Peyer's patch (tissue), 4 donors: ENCODE measurements at places on chromosomes 6 and 20.

DNA sequence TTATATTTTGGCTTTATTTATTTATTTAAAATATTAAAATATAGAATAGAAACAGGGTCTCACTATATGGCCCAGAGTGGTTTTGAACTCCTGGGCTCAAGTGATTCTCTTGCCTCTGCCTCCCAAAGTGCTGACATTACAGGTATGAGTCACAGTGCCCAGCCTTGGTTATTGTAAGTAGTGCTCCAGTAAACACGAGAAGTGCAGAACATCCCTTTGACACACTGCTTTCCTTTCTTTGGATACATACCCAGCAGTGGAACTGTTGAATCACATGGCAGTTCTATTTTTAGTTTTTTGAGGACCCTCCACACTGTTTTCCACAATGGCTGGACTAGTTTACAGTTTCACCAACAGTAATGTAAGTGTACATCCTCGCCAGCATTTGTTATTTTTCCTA lies 203.9 kb downstream of the PHF3 start:
- DNase-seq, result no peak

DNA sequence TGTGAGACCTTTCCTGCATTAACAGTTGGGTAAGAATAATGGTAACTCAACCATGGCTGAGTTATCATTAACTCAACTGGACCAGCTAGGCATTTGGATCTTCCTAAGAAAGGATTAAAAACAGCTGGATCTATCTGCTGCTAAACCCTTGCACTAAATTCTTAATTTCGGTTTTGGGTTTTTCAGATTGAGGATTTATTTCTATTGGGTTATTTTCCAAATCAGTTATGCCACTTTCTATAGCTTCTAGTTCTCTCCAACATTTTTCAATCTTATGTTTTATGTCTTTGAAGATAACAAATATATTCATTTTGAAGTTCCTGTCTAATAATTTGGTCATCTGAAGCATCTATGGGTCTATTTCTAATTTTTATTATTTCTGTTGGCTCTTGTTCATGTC lies 92.5 kb downstream of the KIF13A start:
- DNase-seq, result no peak

GRCh38 chr20:542777-543368 lies 717 bp downstream of the CSNK2A1 start:
- peak; percentile 21 for DNase-seq

DNA sequence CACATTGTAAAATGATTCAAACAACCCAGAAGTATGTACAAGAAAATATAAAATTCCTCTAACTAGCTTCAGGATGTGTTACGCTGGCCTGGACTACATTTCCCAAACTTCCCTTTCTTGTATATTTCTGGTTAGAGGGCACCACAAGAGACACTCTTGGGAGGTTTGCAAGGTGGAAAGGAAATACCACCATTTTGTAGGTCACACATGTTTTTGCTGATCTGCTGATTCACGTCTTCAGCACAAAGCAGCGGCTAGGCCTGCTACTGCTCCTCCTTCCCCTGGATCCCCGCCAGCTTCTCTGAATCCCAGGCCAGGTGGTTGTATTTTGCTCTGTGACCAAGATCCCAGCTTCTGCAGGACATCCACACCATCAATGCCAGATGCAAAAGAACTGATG lies 104.2 kb downstream of the AGPAT4 start:
- DNase-seq, result no peak

DNA sequence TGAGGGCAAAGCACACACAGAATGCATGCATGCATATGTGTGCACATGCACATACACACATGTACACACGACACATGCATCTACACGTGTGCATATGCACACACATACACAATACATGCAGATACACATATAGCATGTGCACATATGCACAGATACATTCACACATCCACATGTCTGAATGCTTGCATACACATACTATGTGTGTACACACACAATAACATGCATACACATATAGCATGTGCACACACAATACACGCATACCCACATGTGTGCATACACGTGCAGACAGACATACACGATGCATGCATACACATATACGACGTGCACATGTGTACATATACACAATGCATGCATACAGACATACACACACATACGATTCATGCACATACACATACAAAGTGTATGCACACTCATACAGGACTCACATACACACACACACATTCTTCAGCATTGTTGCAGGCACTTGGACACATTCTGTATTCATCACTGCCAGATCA lies 24.2 kb upstream of the IRF4 start:
- DNase-seq, result no peak
